ENCODE measurements at places on chromosomes 7 and 10. TPM values are rescaled to one million over a fixed set of nuclear protein-coding genes. Genes with fewer than 3 reads are reported as not detected.

Gene SORBS1
- total RNA-seq, result 0.93 TPM

Gene CD36
- not detected for total RNA-seq

Gene LRIT1
- total RNA-seq, result not detected

Gene LRRD1
- not detected for total RNA-seq

Gene AFAP1L2
- total RNA-seq, result 0.98 TPM

DNA sequence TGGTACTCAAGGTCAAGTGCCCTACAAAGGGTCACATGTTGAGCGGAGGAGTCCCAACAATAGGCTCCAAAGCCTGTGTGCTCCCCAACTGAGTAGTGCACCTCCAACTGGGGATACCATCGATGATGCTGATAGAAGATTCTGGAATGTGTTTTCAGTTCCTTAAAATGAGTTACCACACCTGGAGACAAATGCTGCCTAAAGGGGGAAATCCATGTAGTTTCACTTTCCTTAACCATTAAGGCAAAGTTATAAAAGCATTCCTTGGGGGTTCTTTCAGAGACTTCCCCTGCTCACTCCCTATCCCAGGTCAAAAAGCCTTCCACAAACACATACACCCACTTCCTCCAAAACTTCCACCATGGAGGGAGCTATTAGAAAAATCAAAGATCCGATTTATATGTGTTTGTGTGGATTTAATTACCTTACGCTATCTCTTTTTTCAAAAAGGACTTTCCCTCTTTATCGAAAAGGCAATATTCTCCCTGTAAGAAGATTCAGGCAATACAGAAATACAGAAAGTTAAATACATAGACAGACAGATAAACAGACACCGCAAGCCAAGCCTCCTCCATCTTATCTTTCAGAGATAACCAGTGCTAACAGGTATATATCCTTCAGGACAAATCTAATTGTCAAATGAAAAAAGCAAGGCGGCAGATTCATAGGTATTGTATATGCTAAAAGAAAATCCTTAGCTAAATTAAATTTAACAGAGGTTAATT is 135.9 kb upstream of the ASAH2 start:
- DNase-seq, result no peak

DNA sequence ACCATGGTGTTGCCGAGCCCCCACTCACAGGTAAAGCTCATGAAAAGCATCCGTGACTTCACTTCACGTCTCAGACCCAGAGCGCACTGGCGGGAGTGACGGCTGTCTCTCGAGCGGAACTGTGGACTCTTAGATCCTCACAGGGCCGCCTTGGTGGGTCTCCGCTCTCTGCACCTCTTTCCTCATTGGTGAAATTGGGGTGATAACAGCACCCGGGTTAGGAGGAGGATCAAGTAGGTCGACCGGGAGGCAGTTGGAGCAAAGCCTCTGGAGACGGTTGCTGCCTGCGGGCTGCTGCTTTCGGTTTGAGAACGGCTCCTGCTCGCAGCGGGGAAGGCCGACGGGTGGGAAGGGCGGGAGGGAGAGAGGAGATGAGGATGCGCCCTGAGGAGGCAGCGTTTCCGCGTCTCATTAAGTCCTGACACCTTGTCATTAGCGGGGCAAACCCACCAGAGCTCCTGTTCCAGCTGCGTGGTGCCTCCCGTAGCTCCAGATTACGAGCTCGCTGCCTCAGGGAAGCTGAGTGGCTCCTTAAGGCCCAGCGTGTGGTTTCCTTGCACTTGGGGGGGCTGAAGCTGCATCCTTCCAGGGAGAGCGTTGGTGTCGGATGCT is 51.9 kb upstream of the CFAP46 start:
- no peak for DNase-seq

- no peak for DNase-seq
Observed at GRCh38 chr10:12218991-12219390, 23.0 kb downstream of the CDC123 start.

GRCh38 chr10:28664369-28664740 is 13.0 kb upstream of the BAMBI start:
- no peak for DNase-seq

GRCh38 chr10:79215531-79215930 is 131.7 kb upstream of the PPIF start:
- no peak for DNase-seq

- DNase-seq, result no peak
Observed at GRCh38 chr10:88006261-88006660, 142.8 kb downstream of the PTEN start.

GRCh38 chr10:32210306-32211045 is 136.5 kb downstream of the EPC1 start:
- DNase-seq, result peak; percentile 47

- no peak for DNase-seq
Observed at GRCh38 chr10:122557516-122557915, 3.0 kb upstream of the DMBT1 start.
